ENCODE measurements at places on chromosomes 4 and X.

- DNase-seq, result no peak
Observed at GRCh38 chr4:81684352-81684751, 212.6 kb upstream of the RASGEF1B start.

DNA sequence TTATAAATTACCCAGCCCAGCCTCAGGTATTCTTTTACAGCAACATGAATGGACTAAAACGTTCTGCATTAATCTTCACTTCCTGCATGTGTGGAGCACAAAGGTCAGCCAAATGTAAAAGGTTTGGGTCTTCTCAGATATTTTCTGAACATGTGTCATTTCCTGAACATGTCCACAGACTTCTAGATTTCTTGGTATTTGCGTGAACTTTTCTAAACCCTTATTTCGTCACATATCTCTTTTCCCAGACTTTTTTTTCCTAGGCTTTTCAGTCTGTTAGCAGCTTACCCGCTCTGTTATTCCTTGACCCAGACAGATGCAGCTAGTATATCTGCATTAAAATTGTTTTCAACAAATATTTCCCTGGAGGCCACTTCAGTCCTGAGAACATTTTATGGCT, 57.3 kb upstream of the USP51 start:
- no peak for DNase-seq

- DNase-seq, result no peak
Observed at GRCh38 chrX:41518127-41518840, 71.1 kb downstream of the NYX start.

- DNase-seq, result peak; percentile 44
Observed at GRCh38 chr4:26459054-26459755, 31.1 kb downstream of the CCKAR start.

DNA sequence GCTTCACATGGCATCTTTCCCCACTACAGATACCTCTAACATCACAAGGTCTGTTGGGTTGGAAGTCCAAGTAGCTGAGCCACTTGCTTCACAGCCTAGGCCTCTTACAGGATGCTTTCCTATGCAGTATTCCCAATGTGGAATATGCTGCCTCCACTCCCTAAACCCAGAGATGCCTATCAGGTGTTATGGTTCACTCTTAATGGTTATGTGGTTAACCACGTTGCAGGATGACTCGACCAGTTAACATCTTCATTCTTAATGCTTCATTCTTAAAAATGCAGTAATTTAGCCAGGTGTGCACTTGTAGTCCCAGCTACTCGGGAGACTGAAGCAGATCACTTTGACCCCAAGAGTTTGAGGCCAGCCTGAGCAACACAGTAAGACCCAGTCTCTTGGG, 24.2 kb downstream of the HAUS3 start:
- no peak for DNase-seq

GRCh38 chr4:174505892-174506291, 16.4 kb downstream of the HPGD start:
- DNase-seq, result no peak

DNA sequence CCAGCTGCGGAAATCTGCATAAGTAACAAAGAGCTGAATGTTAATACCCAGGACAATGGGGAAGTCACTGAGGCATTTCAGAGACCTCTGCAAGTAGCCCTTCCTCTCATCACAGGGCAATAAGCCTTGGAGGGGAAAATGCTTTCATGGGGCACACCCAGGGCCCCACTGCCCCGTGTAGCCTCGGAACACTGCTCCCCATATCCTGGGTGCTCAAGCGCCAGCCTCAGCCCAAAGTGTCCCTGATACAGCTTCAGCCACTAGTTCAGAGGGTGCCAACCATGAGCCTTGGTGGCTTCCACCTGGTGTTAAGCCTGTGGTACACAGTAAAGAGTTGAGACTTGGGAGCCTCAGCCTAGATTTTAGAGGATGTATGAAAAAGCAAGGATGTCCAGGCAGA, 402.8 kb upstream of the CXorf51A start:
- DNase-seq, result peak; percentile 35

DNA sequence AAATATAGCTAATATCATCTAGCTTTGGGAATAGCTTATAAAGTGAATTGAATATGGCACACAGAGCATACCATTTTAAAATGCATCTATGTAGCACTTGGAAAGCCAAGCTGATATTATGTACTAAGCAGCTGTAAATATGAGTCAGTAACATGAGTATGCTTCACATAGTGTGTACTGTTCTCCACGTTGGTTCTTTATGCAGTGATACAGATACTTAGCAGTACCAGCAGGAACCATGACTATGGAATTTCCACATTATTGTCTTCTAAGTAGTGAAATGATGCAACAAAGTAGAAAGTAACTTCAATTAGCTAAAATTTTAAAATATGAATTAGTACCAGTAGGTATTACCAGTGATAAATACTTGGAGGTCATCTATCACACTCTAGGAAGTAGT, 320.1 kb downstream of the BMPR1B start:
- no peak for DNase-seq

DNA sequence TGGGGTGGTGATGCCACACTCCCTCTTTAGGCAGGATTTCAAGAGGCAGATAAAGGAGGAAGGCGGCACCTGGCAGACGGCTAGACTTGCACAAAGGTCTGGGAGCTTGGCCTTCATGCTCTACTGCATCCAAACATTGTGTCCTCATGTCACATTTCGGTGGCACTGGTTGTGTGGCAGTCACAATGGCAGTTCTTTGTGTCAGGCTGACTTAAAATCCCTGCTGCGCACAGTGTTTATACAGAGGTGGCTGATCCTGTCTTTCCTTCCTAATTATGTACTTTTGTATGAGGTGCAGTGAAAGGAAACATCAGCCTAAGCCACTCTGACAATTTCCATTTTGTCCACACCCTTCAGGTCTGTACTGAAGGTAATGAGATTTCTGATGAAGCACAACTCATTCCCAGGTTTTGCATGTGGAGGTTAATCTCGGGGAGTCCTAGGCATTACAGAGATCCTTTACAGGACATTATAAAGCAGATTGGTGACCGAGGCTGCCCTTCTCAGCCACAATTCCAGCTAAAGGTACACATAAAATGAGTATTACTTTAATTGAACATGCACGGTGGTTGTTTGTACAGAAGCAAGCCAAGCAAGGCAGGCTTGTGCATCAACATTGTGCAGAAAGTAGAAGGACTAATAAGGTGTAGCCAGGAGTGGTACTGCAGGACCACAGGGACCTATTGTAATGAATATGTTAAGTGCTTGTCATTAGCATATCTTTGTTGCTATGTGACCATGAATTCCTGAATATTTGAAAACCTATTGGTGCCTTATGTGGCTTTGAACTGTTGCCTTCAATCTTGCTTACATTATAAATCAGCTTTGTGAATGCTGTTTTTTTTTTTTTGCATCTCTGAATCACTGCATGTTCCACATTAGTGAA, 147.6 kb downstream of the STK32B start:
- no peak for DNase-seq

DNA sequence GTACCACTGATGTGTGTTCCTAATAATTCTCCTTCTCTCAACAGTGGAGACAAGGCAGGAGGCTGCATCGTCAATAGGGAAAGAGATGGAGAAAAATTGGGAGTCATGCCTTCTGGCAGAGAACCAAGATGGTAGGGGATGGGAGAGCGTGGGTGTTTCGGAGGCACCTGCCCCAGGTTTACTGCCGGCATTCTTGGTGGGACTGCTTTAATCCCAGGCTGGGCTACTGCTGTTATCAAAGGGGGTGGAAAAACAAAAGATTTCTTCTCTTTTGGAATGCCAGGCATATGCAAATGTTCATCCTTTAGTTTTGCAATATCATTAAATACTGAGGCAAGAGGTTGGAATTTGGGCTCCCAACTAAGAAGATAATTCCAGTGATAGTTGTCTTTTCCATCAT, 257.0 kb downstream of the DCHS2 start:
- DNase-seq, result no peak

GRCh38 chrX:127011629-127012028, 192.1 kb downstream of the PRR32 start:
- DNase-seq, result no peak

DNA sequence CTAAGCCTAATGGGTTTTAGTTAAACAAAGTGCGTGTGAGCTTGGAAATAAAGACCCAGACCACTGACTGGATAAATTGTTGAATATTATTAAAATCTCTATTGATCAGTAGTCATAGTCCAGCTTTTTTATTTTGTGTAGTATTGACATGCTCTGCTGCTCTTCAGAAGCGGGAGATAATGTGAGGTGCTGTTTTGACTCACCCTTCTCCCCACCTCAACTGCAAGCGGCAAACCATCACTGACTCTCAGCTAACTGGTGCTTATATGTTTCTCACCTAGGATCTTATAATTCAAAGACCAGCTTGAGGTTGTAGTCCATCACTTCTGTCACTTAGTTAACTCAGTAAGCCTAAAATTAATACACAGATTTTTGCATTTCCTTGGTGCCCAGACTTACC, 72.2 kb downstream of the COMMD8 start:
- DNase-seq, result no peak

- DNase-seq, result no peak
Observed at GRCh38 chrX:69298466-69299140, 133.3 kb upstream of the PJA1 start.

DNA sequence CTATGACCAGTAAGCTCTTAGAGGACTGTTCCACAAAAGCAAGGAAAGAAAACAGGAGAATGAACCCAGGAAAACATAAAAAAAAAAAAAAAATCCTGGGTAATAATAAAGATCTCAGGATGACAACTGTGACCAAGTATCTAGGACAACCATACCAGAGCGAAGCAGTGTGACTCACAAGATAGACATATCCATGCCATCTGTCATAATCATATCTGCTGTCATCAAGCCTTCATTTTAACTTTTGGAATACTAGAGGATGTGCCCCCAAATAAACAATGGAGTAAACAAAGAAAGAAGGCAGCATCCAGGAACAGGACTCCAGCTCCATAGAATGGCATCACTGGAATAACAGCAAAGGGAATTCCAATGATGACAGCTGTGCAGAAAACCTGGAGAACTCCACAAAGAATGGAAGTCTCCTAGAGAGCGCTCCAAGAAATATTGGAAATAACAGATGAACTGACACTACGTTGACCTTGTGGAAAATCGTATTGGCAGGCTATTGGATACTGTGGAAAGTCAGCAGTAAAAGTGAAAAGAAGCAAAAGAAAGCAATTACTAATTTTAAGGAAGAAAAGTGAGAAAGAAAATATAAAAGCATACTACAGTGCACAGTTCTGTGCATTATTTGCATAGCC, 35.3 kb downstream of the HPGDS start:
- no peak for DNase-seq

DNA sequence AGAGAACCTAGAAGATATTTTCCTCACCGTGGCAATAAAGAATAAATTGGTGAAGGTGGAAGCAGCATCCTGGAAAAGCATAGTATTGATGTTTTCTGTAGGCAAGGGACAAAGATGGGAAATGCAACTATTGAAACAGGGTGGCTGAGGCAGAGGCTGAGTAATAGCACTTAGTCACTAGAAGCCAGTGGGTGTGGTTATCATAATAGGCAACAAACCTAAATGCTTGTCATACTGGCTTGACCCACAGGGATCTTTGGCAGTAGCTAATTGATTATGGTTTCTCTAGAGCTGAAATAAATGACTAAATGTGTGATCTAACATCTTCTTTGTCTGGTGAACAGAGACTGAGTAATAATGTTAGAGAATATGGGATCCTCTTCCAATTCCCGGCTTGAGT, 353.6 kb upstream of the RPS6KA3 start:
- DNase-seq, result no peak

DNA sequence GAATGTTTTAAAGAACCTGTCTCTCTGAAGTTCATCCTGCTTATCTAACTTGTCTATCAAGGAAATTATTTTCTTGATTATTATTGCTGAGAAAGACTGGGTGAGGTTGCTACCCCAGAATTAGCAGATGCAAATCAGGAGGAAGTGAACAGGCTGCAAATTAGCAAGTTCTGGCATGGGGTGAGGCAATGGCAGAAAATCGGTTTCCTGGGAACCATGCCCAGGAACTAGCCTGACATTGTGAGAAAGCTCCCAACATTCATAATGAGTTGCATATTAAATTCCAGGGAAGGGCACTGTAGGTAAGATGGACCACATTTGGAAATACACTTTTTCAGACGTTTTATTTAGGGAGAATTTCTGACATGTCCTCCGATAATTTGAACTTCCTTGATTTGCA, 11.6 kb downstream of the ARSF start:
- DNase-seq, result no peak

Data from globus pallidus (tissue), 1 donor.